ENCODE measurements at places on chromosomes 6 and 20. TPM values are rescaled to one million over a fixed set of nuclear protein-coding genes. Genes with fewer than 3 reads are reported as not detected.
A peak's percentile ranks its signal among the peaks of the same experiment; 100 is the strongest.

DNA sequence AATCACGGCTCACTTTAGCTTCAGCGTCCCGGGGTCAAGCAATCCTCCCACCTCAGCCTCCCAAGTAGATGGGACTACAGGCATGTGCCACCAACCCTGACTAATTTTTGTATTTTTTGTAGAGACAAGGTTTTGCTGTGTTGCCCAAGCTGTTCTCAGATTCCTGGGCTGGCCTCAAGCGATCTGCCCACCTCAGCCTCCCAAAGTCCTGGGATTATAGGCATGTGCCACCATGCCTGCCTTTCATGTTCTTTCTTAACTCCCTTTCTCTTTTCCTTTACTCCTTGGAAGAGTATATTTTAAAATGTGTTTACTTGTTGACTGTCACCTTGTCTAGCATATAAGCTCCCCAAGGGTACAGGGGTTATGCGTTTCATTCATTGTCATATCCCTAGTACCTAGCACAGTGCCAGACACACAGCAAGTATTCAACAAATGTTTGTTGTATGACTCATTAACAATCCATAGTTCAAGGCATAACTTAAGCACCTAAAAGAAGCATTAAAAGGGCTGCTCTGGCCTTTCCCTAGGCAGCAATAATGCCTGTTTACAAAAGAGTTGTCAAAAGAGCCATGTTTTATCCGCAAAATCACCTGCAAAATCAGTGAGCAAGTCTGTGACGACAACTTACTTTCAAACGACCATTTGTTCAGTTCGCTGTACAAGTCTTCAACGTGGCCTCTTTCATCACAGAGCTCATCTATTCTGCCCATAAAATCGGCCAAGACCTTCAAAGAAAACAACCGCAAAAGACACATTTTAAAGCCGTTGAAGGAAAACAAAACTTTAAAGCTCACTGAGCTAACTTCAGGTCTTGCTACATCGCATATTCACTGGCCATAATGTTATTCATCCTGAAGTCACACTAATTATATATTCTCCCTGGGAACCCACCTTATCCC, 4.6 kb downstream of the CYP24A1 start:
- no peak for DNase-seq

- DNase-seq: no peak
These were observed 326.6 kb downstream of the COL12A1 start for GRCh38 chr6:74879234-74879633.

- DNase-seq: no peak
These were observed 11.8 kb upstream of the CD93 start for GRCh38 chr20:23097636-23098580.

DNA sequence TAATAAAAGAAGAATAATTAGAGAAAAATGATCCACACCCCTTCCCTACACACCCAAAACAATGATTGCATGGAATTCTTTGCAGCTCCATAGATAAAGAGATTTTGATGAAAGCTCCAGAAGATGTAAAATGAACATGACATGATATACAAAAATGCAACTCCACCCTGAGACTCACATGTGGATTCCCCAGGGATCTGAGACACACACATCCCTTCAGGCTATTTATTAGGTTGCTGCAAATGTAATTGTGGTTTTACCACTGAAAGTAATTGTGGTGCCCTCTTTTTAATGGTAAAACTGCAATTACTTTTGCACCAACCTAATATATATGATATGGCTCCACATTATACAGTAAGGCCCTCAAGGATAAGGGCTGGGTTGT, 40.4 kb upstream of the TBC1D7 start:
- no peak for DNase-seq

DNA sequence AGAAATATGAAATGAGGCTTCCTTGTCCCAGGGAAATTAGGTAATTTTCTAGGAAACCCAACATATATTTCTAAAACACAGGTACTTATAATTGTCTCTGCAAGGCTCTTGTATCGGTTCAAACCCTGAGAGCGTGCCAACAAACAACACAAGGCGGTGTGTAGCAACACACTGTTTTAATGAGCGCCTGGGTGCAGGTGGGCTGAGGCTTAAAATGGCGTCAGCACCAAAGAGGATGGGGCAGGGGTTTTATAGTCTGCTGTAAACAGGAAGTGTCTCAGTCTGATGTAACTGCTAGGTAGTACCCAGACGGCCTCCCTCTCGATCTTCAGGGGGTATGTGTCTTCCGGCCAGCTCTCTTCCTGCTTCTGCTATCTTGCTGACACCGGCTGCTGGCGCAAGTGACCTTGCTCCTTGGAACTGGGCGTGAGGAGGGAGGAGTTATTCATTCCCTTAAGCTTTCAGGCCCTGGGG, 69.7 kb downstream of the EPB41L2 start:
- DNase-seq: peak; percentile 52

DNA sequence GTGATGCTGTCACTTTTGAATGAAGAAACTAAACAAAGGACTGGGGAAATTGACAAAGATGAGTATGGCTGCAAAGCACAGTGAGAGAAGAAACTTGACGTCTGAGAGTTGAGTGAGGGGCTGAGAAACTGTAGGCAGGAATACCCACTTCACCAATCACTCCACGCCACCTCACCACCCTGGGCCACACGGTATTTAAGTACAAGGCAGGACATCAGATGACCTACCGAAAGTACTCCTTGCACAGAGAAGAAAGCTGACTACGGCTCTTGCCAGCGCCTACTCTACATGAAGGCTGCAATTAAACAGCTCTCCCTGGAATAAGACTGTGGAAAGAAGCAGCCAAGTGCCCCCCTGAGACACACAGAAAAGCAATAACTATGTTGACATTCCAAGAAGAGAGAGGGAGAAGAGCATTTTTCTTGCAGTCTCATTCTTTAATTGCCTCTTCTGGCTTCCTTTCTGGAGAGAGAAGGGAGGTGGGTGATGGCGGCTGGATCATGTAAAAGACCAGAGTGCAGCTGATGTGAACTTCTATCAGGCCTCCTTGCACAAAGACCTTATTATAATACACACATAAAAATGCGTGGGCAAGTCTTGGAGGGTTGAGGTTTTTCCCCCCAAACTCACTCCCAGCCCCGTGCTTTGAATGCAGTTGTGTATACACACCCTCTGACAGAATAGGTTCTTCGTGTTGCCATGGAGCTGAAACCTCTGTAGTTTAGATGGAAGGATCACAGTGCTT, 44.6 kb downstream of the HIVEP2 start:
- DNase-seq: no peak

DNA sequence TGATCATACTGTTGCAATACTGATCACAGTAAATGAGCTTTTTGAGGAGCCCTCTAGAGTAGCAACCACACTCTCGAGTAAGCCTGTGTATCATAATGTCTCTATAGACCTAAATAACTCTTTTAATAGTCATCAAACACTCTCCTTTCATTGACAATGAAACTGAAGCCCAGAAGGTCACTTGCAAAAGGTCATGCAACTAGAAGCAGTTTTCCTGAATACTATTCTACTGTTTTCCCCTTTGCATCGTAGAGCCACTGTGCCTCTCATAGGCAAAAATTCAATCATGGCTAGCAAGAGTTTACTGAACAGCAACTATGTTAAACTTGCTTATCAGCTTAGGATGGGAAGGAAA, 105.3 kb downstream of the HIVEP2 start:
- no peak for DNase-seq

GRCh38 chr6:81063891-81064290, 688.6 kb downstream of the TENT5A start:
- DNase-seq: no peak

GRCh38 chr6:90403489-90404381, 107.1 kb upstream of the BACH2 start:
- peak; percentile 67 for DNase-seq

DNA sequence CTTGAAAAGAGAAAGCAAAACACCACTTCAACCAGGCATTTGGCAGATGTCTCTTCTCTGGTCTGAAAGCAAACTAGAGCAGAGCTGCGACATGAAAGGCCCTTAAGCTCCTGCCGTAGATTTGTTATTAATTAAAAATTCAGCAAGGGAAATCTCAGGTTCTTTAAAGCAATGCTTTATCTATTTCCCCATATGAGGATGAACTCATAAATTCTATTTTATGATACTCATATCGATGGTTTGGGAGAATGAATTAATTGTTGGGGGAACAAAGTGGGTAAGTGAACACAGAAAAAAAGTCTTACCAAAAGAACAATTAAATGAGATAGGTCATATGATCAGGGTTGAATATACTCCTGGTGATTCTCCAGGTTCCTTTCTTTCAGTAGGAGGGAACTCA, 464.7 kb upstream of the SLC35B3 start:
- no peak for DNase-seq

Gene MAK
- polyA plus RNA-seq: 1.2 TPM

Gene MLIP
- not detected for polyA plus RNA-seq

Gene SAPCD1
- 5.0 TPM for polyA plus RNA-seq
